ENCODE measurements at places on chromosomes 4 and X.

- DNase-seq: no peak
Observed at GRCh38 chr4:3494462-3494871, 31.4 kb downstream of the DOK7 start.

- no peak for DNase-seq
Observed at GRCh38 chr4:61714387-61714911, 514.3 kb downstream of the ADGRL3 start.

GRCh38 chr4:153074486-153074885 is 129.8 kb upstream of the TRIM2 start:
- no peak for DNase-seq

- DNase-seq: no peak
Observed at GRCh38 chr4:40916880-40917279, 167.1 kb downstream of the NSUN7 start.

GRCh38 chr4:15653420-15653819 is 1.7 kb downstream of the FBXL5 start:
- DNase-seq: no peak

DNA sequence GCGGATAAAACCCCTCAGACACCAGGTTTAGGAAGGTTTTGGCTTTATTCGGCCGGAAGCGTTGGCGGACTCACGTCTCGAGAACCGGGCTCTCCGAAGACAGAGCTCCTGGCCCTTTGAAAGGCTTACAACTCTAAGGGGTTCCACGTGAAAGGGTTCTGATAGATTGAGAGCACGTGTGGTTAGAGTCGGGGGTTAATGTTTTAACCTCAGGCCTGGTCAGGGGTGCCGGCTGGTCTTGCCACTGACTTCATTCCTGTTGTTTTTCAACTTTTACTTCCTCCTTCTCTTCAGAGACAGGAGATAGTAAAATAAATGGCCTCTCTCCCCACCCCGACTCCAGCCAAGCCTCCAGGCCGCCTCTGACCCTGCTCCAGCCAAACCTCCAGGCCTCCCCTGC is 4.7 kb upstream of the ASMT start:
- no peak for DNase-seq

GRCh38 chrX:125709532-125709931 is 389.9 kb downstream of the TEX13C start:
- DNase-seq: no peak

GRCh38 chr4:86130160-86130933 is 229.5 kb downstream of the MAPK10 start:
- DNase-seq: no peak

DNA sequence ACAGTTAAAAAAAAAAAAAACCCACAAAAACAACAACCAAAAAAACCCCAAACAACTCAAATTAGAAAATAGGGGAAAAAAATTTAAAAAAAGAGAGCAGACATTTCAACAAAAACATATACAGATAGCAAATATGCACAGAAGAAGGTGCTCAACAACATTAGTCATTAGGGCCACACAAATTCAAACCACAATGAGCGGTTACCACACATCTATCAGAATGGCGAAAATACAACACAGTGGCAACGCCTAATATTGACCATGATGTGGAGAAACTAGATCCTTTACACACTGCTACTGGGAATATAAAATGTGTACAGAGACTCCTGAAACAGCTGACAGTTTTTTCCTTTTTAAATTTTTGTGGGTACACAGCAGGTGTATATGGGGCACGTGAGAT is 19.4 kb downstream of the LYAR start:
- no peak for DNase-seq

DNA sequence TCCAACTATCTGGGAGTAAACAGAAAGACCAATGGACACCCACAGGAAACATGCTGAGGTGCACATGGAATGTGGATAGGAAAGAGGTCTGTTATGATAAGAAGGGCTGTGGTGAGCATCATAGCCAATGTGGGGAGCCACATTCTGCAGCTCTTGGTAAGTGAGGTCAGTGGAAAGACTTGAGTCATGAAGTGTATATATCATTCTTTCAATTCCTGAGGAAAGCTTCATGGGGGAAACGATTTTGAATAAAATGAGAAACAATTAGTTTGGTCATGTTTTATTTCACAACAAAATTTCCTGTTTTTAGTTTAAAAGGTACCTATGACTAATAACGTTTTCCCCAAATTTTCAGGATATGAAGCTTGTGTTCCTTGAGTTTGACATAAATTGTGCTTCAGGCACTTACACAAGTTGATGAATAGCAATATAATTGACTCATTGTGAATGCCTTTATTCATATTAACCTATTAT is 41.4 kb upstream of the RASSF6 start:
- DNase-seq: no peak

DNA sequence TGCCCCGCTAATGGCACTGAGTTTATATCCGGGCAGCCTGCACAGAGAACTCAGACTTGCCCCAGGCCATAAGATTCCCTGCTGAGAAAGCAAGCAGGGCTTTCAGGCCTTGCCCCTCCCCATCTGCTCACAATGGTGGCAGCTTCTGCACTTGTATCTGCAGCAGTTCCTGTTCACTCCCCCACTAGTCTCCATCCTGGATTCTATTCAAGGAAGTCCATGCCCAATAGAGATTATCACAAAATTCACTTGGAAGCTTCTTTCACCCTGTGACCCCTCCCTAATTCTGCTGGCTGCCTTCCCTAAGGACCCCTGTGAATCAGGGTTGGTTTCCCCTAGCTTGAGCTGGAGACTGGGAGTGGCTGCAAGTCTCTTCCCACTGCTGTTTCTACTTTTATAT is 34.5 kb upstream of the UCP1 start:
- DNase-seq: no peak
